ENCODE measurements at places on chromosomes 6 and 20.

GRCh38 chr6:166005401-166005943 lies 162.2 kb downstream of the TBXT start:
- peak; percentile 25 for ATAC-seq

GRCh38 chr20:3010985-3011723 lies 32.3 kb upstream of the GNRH2 start:
- no peak for ATAC-seq

GRCh38 chr6:41343641-41344187 lies 8.3 kb downstream of the NCR2 start:
- no peak for ATAC-seq

DNA sequence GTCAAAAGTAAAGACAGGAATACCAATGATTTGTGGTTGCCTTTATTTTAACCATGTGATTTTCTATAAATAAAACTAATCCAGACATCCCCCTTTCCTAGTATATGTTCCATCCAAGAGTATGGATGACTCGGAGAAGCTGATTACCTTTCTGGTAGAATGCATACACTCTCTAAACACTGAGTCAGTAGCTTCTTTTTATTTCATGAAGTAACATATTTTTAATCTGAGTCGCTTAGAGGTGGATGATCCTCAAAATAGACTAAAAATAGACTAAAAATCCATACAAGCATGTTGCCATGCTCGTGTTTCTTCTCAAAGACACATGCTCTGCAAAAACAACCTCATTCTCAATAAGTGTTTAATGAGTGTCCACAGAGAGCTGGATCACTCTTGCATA lies 263.7 kb downstream of the COL12A1 start:
- ATAC-seq: no peak

DNA sequence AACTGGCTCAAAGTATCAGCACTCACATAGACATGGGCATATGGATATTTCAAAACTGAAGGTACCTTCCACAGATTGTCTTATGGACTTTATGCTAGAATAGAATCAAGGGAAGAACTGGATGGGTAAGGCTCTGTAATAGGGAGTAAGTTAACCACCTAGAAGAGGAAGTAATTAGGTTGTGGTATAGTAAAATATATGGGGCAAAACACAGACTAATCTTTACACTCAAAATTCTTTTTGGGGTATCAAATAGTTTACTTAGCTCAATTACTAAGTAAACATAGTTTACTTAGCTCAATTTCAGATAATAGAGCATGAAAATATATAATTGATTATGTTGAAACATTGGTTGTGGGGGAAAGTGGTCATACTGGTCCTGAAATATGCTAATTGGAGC lies 94.2 kb upstream of the ATXN1 start:
- ATAC-seq: no peak

- ATAC-seq: no peak
Measured at GRCh38 chr20:19867940-19868371, 109.9 kb downstream of the RIN2 start.

DNA sequence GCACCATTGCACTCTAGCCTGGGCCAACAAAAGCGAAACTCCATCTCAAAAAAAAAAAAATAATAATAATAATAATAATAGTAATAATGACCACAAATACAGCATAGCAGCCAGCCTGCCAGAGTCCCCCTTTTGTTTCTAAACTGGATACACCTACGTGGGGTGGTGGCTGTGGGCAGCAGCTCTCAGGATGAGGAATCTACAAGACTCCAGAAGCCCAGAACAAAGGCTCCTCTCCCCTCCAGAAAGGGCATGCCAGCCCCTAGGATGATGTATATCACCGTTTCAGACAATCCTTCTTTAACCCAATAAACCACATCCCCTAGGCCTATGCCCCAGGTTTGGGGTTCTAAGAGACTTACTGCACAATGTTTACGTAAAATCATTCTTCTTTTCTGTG lies 155.9 kb downstream of the QRSL1 start:
- ATAC-seq: no peak

DNA sequence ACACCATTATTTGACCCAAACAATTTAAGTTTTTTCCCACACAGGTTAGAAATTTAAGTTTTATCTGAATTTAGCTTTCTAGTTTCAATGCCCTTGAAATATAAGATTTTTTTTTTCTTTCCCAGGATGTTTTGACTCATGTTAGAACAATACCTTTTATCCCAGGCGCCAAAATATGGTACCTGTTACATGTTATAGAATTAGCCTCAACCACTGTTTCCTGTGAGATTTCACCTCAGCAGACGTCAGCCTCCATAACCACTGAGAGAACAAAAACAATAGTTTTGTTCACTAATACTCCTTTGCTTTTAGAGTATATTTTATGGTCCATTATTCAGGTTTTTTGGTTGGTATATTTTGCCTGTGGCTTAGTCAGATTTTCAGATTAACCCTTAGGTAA lies 302.9 kb downstream of the CDKAL1 start:
- no peak for ATAC-seq

GRCh38 chr20:20603339-20603990 lies 109.0 kb downstream of the RALGAPA2 start:
- ATAC-seq: peak; percentile 100

DNA sequence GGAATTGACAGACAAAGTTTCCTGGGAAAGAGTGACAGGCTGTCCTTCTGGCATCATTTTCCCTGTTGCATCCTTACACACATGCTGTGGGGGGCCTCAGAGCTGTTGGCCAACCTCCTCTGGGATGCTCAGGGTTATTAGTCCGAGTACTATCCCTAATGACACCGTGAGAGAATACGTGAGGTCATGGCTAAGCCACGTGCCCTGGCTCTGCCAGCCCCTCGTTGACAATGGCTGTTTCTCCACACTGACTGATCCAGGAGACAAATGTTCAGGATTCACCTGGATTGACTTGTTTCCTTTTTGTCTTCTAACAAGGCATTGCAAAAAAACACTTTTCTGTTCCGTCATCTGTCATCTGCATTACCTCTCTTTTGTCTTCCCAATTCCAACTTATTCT lies 604.6 kb downstream of the TFAP2A start:
- no peak for ATAC-seq

- no peak for ATAC-seq
Measured at GRCh38 chr20:9686001-9686400, 152.9 kb downstream of the PAK5 start.

- ATAC-seq: no peak
Measured at GRCh38 chr6:12404651-12405050, 114.5 kb downstream of the EDN1 start.

DNA sequence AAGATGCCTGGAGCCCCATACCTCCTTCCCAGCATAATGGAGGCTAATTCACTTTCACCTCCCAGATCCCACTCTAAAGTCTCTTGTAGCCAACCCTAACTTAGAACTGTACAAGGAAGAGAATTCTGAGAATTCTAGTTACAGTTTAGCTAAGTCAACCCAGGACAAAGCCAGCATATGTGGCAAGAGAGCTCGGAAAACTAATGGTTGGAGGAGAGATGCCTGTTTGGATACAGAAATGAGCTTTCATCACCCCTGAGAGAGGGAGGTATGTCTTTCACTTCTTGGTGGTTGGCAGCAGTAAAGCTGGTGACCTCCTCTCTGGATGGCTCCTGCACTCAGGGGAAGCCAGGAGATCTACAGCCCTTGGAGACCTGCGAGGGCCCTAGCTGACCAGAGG lies 252.6 kb upstream of the SUPT3H start:
- ATAC-seq: no peak

DNA sequence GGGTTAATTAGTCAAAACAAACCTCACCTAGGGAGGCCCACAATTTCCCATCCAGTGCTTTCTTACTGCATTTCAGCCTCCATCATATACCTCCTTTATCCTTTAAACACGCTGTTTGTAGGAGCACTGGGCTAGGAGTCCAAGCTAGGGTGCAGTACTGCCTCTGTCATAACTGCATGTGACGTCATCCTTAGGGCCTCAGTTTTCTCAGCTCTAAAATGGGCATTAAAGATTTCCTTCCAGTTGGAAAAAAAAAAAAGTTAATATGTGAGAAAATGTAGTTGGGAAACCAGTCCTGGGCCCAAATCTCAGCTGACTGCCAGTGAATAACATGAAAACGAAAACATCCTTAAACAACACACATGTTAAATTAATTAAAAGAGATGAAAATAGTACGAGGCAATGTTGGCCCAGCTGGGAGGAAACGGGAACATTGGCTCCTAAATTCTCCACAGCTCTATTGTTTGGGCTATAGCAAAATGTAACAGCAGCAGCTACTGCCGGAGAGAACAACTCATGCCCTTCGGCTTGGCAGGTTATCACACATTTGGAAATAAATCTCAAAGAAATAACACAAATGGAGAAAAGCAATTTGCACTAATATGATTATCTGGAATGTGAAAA lies 79.9 kb upstream of the CCDC167 start:
- no peak for ATAC-seq

DNA sequence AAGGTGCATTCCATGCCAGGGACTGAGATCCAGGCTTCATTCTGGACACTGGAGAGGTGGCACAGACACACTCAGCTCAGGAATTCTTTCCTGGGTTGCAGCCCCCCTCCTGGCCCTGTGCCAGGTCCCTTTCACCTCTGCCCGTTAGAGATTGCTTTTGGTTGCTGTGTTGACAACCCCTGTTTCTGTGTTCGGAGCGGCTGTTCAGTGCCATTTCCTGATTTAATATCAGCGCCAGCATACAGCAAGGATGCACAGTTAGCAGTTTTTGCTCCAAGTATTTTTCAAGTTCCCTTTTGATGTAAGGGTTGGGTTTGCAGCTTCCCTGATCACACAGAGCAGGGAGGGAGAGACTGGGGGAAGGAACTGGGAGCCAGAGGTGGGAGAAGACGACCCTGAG lies 8.5 kb upstream of the MAFB start:
- ATAC-seq: no peak

- ATAC-seq: no peak
Measured at GRCh38 chr6:32114796-32115195, 5.7 kb upstream of the TNXB start.

DNA sequence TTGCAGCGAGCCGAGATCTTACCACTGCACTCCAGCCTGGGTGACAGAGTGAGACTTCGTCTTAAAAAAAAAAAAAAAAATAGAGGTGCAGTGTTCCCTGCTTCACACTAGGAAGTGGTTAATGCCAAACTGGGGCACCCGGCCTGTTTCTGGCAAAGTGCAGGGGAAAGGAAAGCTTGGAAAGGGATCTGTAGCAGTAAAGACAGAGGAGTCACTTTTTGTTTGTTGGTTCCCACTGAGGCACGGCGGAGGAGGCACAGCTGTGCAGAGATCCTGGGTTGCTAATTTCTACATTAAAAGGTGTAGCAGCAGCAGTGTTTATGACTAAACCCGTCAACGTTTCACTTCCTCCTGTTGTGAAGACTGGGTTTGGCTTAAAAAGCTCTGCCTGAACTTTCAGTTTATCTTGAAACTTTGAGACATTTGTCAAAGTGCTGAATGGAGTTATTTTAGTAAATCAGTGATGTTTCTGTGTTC lies 125.6 kb downstream of the CARMIL1 start:
- ATAC-seq: peak; percentile 78

DNA sequence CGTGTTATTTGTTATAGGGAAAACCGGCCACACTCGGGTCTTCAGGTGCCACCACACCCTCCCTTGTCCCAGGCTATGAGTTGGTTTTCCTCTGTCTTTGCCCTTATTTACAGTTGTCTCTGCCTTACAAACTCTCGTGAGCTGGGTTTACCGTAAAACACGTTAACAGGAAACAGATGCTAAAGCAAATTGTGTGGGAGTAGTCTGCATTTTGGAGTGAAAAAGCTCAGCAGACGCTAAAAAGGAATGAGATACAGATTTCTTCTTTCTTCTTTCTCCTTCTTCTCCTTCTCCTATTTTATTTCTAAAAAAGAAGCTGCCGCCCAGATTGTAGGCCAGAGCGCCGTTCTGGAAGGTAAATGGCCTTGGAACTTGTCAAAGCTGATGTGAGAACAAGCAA lies 51.9 kb downstream of the APCDD1L start:
- no peak for ATAC-seq

DNA sequence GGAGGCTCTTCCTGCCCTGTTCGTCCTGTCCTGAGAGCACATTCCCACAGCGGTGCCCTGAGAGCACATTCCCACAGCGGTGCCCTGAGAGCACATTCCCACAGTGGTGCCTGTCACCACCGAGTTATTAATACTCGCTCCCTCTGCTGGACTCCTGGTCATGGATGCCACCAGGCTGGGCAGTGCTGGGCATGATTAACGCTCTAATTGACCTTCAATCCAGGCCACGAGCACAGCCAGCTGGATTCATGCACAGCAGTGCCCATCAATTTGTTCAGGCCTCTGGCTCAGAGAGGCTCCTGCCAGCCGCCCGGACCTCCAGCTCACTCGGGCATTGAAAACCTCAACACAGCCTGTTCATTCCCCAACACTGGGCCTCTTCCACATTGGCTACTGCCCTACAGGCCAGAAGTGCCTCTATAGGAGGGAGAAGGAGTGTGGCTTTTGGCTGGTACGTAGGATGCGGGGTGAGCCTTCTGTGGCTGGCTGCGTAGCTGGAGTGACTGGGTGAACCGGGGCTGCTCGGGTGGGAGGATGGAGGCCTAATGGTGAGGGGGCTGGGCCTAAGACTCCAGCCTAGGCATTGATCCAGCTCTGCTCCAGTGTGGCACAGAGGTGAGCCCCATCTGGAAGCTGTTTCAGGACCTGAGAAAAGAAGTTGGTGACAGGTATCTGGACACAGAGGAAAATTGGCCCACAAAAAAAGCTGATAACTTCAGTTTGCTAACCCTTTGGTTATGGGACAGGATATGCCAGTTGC lies 9.3 kb downstream of the IP6K3 start:
- no peak for ATAC-seq

- no peak for ATAC-seq
Measured at GRCh38 chr6:152057832-152058498, 250.5 kb downstream of the ESR1 start.

GRCh38 chr6:6600875-6601274 lies 12.4 kb downstream of the LY86 start:
- no peak for ATAC-seq

DNA sequence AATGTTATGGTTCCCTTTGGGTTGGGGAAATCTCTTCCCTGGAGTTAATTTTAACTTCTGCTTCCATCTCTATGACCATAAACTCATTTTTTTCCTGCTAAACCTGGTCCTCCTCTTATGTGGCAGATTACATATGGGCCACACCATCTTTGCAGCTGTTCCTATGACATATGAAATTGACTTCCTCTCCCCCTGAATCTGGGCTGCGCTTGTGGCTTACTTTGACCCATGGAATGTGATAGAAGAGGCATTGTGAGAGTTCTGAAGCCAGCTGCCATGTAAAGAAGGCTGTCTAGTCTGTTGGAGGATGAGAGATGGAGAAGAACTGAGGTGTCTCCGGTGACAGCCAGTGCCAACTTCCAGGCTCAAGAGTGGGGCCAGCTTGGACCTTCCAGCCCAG lies 100.1 kb downstream of the CDC5L start:
- no peak for ATAC-seq

- ATAC-seq: no peak
Measured at GRCh38 chr6:50734488-50734887, 21.2 kb downstream of the TFAP2D start.
